T-helper 1 cell (primary cell): ENCODE measurements at places on chromosomes 6 and 20.
A peak's percentile ranks its signal among the peaks of the same experiment; 100 is the strongest.

- no peak for DNase-seq
Observed at GRCh38 chr20:21398109-21399004, 1.0 kb upstream of the NKX2-4 start.

DNA sequence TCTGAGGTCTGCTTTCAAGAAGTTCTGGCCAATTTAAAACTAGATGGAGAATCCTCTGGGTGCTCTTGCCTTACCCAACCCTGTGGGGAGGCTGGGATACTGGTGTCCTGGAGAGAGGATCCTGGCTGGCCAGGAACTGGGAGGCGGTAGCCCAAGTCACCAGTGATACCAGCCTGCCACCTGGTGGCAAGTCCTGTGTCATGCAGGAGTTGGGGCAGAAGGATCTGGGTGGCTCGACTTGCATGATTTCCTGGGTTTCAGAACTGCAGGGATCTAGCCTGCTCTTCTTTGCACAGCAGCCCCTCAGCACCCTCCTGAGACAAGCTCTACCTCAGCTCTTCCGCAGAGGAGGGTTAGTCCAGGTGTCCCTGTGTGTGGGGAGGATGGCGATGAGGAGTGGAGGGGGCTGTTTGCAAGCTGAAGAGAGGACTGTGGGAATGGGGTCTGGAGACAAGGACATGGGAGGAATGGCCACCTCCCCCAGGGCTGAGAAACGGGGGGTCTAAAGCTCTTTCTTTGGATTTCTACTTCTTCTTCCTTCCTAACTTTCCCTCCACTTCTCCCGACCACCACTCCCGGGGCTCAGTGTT, 4.2 kb downstream of the KCNK17 start:
- peak; percentile 34 for DNase-seq

DNA sequence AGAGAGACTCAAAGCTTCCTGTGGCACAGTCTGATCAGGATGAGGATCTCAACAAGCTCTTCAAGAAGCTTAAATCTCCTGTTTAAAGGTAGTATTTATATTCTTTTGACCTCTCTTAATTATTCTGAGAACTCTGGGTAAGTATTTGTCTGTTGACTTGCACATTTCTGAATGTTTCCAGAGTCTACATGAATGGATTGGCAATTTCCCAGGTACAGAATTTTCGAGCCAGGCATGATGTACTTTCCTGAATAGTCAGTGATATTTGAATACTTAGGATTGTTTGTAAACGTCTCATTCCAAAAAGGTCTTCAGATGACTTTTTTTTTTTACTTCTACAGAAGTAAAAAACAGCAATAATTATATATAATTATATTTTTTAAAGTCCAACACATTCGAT, 293.4 kb downstream of the TBC1D32 start:
- no peak for DNase-seq

DNA sequence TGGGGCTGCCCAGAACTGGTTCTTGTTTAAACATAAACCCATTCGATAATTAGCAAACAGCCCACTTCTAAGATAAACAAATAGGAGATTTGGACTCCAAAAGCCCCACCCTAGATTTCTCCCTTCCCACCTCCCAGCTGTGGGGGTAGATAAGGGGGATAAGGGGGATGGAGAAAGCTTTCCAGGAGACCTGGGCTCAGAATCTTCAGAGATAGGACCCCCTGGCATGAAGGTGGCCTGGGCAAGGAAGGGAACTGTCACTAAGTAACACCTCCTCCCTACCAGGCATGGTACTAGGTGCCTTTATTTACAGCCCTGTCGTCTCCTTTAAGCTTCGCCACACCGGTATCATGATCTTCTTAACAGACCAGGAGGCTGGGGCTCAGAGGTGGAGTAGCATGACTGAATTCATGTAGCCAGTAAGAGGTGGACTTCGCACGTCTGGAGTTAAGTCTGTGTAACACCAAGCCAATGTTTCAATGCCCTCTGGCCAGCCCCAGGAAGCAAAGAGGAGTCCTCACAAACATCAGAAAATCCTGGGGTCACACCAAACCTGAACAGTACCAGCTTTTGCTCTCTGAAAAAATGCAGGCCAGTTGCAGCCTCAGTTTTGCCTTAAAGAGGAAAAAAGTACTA, 4.6 kb downstream of the SDC4 start:
- no peak for DNase-seq

DNA sequence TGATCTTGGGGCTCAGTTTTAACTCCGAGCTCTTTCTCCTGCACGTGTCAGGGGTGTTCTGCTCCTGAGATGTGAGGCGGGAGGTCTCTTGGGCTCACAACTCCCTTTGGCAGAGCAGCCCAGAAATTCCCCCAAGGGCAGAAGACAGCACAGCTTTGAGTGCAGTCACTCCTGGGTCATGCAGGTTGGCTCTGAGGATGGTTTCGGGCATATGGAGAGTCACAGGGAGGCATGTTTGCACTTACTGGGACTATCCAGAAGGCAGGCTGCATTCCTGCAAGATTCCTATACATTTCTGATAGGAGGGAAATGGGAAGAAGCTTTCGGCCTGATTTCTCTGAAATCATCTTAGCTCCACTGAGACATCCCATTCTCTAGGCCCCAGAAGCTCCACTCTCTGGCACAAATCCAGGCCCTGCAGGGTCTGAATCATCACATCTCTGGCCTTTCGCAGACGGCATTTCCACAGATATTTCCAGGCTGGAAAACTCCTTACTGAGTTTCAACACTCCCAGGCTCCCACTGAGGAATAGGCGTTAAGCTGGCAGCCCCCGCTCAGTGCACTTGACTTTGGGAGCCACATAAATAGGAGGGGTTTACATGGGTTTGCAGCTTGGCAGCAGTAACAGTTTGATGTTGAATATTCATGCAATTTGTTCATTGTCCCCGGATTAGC, 39.7 kb downstream of the AGPAT4 start:
- DNase-seq, result no peak

GRCh38 chr6:164122109-164122508, 707.6 kb downstream of the QKI start:
- no peak for DNase-seq

DNA sequence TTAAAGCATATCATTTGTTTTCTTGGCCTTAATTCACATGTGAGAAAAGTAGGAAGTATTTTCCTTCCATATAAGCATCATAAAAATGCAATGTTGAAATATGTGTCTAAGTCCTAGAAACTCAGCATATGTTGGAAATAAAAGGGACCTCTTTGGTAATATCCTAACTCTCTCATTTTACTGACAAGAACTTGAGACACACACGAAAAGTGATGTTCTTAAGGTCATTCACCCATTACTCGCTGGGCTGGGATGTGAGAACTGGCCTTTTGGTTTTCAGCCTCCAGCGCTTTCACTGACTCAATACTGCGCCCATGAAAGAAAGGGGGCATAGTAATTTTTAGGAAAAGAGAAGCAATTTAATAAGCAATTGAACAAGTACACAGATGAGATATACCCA, 153.5 kb upstream of the SCGN start:
- no peak for DNase-seq
